ENCODE measurements at places on chromosomes 11 and 22.

- DNase-seq: no peak
Observed at GRCh38 chr11:102280245-102280833, 36.9 kb upstream of the BIRC3 start.

DNA sequence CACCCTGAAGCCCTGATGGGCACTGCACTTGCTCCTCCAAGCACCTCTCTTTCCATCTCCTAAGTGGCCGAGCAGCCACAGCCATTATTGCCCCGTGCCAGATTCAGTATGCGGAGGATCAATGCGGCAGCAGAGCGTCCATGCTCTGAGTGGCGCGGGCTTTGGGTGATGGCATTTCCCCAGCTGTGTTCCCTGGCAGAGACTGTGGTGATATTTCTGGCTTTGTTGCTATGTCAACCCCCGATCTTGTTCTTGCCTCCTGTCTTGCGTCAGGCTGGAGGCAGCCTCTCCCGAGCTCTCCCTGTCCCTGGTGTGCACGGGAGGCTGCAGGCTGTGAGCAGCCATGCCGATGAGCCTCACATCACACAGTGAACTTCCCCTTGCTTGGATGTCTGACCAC is 1018.6 kb downstream of the TBC1D22A start:
- no peak for DNase-seq

DNA sequence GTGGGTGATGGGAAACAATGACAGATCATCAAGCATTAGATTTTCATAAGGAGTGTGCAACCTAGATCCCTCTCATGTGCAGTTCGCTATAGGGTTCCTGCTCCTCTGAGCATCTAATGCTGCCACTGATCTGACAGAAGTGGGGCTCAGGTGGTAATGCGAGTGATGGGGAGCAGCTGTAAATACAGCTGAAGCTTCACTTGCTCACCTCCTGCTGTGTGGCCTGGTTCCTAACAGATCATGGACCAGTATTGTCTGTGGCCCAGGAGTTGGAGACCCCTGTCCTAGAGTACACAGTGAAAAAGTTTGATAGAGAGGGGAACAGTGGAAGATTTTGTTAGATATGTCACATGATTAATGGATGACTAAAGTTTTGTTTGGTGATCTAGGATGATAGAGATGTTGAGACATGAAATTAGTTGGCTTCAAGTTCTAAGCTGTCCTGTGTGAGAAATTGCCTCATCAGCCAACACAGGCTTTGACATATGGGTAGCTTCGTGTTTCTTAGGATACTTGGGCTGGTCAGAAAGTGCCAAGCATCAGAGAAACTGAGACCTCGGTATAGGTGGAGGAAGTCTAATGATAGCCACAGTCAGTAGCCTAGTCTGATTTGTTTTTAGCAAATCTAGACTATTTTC is 47.4 kb downstream of the ARHGEF12 start:
- no peak for DNase-seq

DNA sequence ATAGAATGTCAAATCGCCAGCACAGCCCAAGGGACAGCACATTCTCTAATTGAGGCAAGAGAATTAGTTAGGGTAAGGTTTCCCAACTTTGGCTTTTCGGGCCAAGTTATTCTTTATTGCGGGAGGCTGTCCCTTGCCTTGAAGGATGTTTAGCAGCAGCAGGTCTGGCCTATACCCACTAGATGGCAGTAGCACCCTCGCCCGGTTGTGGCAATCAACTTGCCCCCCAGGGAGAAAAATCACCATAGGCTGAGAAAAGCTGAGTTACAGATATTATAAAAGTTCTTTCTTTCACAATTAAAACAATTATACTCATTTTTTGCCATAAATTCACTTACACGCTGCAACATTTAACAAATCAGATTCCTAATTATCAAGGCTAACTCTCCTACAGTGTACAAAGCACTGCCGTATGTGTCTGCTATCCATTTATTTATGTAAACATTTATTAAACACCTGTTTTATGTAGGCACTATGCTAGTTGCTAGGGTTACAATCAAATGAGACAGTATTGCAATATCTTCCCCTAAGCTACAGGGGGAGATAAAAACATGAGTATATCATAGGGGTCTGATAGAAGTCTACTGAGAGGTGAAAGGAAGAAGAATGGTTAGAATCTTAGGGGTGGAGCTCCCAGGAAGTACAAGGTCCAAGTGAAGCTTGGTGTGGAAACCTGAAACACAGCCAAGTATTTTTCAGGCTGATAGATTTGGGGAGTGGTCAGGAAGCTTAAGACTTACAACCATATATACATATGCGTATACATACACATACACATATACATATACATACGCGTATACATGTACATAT is 452.3 kb downstream of the RAB38 start:
- DNase-seq: no peak

DNA sequence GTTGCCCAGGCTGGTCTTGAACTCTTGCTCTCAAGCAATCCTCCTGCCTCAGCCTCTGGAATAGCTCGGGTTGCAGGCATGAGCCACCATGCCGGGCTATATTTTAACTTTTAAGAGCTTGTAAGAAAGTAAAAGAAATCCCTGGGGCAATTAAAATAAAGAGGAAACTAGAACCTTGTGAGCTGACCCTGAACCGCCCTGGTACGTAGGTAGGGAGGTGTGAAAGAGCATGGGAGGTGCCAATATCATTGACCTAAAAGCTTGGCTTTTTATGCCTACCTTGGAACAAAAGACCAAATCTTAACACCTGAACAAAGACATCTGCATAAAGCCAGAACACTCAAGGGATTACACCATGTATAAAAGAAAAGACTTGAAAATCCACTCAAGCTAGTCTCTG is 595.1 kb downstream of the SOX6 start:
- no peak for DNase-seq

DNA sequence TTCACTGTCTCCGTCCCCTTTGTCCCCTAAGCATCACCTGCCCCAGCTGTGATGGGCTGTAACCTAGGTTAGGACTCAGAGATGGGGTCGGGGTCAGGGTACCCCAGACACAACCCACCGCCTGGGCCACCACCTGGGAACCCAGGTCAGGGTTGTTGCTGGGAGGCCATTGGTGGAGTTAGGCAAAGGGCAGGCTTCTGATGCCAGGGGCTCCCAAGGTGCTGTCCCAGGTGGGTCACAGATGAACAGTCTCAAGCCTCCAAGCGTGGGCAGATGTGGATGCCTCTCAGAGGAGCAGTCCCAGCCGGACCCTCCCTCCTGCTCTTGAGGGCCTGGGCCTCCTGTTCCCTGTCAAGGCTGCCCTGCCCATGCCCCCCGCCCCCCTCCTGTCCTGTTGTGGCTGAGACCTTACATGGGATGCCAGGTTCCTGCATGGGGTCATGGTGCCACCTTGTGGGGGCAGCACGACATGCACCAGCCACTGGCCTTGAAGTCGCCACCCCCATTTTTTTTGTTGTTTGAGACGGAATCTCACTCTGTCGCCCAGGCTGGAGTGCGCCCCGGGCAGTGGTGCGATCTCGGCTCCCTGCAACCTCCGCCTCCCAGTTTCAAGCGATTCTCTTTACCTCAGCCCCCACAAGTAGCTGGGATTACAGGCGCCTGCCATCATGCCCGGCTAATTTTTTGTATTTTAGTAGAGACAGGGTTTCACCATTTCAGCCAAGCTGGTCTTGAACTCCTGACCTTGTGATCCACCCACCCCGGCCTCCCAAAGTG is 12.1 kb downstream of the GATD1 start:
- peak; percentile 57 for DNase-seq
